Esophagus squamous epithelium (tissue), 5 donors: ENCODE measurements at places on chromosomes 3 and 15. TPM values are rescaled to one million over a fixed set of nuclear protein-coding genes. Genes with fewer than 3 reads are reported as not detected.

- H3K4me1 ChIP-seq = no peaks in the 10 kb centered on the region
- no peaks in the 10 kb centered on the region for H3K27me3 ChIP-seq
- H3K27ac ChIP-seq = no peak overlapping the region
- H3K36me3 ChIP-seq = no peaks in the 10 kb centered on the region
- H3K4me3 ChIP-seq = no peak overlapping the region
- DNase-seq = no peak
Observed at GRCh38 chr3:115361806-115362205, 214.7 kb upstream of the ZBTB20 start.

DNA sequence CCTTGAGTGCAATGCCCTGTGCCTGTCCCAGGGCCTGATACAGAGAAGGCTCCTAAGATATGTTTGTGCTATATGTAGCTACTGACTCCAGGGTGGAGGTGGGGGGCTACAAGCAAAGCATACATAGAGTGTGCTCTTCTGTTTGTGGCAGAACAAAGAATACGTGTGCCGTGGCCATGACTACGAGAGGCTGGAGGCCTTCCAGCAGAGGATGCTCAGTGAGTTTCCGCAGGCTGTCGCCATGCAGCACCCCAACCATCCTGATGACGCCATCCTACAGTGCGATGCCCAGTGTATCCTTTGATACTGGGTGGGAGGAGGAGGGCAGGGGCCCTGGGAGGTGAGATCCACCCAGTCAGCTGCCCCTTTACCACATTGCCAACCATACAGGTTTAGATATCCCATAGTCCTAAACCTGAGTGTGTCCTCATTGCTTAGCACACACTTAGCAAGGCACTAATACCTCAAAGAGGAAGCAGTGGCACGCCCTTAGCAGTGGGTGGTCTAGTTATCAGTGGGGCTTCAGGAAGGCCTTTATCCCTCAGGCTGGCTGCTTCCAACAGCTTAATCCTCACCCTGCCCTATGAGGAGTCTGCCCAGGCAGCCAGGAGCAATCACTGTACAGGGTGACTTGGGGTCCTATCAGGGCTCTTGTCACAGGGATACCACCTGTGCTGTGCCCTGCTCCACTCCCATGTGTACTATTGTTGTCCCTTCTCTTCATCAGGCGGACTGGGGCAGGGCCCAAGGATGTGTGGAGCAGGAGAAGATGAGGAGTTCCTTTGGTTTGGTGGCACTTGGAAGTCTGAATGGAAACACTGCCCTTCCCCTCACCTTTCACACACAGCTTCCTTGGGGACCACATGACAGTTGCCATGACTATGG lies 30.1 kb upstream of the MANF start:
- DNase-seq = no peak
- H3K4me3 ChIP-seq = no peak overlapping the region
- peaks cover 27% of the 10 kb centered on the region for H3K4me1 ChIP-seq
- peak overlapping the region; percentile 77 for H3K27ac ChIP-seq

DNA sequence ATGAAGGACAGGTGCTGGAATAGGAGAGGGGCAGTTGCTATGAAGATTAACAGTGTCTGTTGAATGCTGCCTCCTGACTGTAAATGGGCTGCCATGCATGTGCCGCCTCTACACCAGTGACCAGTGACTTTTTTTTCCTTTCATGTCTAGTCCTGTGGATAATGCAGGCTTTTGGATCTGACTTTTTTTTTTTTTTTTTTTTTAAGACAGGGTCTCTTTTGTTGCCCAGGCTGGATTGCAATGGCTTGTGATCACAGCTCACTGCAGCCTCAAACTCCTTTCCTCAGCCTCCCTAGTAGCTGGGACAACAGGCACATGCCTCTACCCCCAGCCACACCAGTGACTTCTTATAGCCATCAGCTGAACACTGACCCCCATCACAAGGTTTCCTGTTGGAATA lies 41.2 kb upstream of the AGBL1 start:
- no peaks in the 10 kb centered on the region for H3K27me3 ChIP-seq
- DNase-seq = no peak
- no peaks in the 10 kb centered on the region for H3K36me3 ChIP-seq
- H3K4me3 ChIP-seq = no peak overlapping the region
- no peak overlapping the region for H3K27ac ChIP-seq

DNA sequence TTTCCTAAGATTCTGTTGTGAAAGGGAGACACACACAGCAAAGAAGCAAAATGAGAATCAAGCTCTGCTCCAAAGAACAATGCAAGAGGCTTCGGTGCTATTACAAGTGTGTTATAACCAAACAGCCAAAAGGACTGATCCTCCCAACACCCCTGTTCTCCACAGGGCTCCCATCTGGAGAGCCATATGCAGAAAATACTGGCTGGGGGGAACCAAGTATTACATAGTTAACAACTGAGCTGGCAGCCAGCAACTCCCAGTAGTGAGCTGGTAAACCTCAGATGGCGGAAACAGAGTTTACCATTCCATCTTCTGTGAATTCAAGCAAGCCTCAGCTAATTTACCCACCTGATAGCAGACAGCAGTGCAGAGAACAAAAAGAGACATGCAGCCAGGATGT lies 156.4 kb downstream of the NTRK3 start:
- H3K36me3 ChIP-seq = no peaks in the 10 kb centered on the region
- H3K4me3 ChIP-seq = no peak overlapping the region
- no peak for DNase-seq
- no peaks in the 10 kb centered on the region for H3K27me3 ChIP-seq
- H3K4me1 ChIP-seq = no peaks in the 10 kb centered on the region
- no peak overlapping the region for H3K27ac ChIP-seq

- H3K36me3 ChIP-seq = no peaks in the 10 kb centered on the region
- no peaks in the 10 kb centered on the region for H3K4me1 ChIP-seq
- no peak within 1 kb of the TSS for H3K4me3 ChIP-seq
- peak within 1 kb of the TSS; percentile 77 for H3K27ac ChIP-seq
- no peak for DNase-seq
Observed at GRCh38 chr3:183555541-183556081, at the start of gene KLHL6. TSS of gene KLHL6 (minus strand) at chr3:183555706. CDS start at chr3:183555653, 53 bp downstream.

DNA sequence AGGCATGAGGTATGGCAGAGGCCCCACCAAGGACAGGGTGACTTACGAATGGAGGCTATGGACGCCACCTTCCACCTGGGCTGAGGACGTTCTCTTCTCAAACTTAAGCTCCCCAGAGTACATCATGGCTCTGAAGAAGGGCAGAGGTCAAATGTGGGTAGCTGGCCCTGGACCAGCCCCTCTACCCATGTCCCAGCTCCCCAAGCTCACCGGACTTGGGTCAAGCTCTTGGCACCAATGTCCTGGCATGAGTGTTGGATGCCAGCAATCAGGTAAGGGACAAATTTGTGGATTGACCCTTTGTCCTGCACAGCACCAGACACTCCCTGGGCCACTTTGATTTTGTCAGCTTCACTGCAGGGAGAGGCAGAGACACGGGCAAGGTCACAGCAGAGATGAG lies 2.5 kb downstream of the NDUFAF3 start:
- no peak overlapping the region for H3K27ac ChIP-seq
- H3K36me3 ChIP-seq = peaks cover 32% of the 10 kb centered on the region
- no peak for DNase-seq
- peaks cover 33% of the 10 kb centered on the region for H3K4me1 ChIP-seq

DNA sequence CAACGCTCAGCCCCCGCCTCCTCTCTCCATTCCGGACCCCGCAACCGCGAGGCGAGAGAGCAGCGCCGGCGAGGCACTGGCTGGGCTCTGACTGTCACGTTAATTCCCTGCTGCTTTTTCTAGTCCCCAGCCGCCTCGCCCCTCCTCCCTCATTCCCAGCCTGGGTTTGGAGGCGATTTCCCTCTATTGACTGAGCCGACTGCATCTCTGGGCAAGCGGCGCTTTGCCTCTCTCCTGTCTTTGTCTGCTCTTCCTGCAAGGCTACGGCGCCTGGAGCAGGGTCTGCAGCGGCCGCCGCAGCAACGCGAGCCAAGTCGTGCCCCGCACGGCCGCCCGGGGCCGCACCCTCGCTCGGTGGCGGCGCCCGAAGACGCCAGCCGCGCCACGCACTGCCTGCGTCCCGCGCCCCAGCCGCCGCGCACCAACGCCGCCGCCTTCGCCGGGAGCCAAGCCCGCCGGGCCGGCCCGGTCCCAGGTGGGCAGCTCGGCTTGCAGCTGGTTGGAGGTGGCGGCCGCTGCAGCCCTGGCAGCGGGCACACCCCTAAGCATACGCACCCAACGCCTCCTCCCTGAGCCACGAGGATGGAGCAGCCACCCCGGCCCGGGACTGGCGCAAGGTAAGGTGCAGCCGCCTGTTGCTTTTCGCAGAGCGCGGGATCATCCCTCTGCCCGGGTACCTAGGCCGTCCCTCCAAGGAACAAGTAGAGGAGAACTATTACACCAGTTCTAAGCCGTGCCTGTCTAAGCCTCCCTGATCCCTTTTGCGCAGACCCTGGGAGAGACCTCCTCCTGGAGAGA lies at the start of gene LRRC3B:
Gene LRRC3B (plus strand): TSS at position 152 of the 798 bp plus-strand sequence. CDS start 86,901 bp downstream, outside the sequence.
- DNase-seq = no peak
- H3K27me3 ChIP-seq = no peaks in the 10 kb centered on the region
- H3K27ac ChIP-seq = peak within 1 kb of the TSS; percentile 44
- H3K4me3 ChIP-seq = peak within 1 kb of the TSS; percentile 65
- H3K4me1 ChIP-seq = peaks cover 9% of the 10 kb centered on the region

DNA sequence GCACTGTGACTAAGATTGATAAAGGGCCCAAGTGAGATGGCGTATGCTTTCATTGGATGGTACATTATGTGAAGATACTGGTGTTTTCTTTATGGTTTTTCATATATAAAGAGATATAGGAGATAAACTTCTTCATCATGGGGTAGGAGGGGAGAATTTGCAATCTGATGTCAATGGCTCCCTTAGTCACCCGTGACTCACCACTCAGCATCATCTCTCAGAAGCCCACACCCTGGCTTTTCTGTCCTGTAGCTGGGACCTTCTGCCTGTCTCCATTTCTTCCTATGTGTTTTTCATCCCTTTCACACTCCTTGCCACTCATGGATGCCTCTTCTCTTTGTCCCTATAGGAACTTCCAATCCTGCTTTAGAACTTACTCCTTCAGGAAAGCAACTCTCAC lies 114.3 kb upstream of the SEMA6D start:
- no peaks in the 10 kb centered on the region for H3K4me1 ChIP-seq
- H3K27me3 ChIP-seq = no peaks in the 10 kb centered on the region
- H3K27ac ChIP-seq = no peak overlapping the region
- no peak overlapping the region for H3K4me3 ChIP-seq
- DNase-seq = no peak

GRCh38 chr3:126571078-126571477 lies 12.3 kb upstream of the C3orf22 start:
- no peak overlapping the region for H3K27ac ChIP-seq
- no peak for DNase-seq
- no peaks in the 10 kb centered on the region for H3K36me3 ChIP-seq
- no peak overlapping the region for H3K4me3 ChIP-seq

DNA sequence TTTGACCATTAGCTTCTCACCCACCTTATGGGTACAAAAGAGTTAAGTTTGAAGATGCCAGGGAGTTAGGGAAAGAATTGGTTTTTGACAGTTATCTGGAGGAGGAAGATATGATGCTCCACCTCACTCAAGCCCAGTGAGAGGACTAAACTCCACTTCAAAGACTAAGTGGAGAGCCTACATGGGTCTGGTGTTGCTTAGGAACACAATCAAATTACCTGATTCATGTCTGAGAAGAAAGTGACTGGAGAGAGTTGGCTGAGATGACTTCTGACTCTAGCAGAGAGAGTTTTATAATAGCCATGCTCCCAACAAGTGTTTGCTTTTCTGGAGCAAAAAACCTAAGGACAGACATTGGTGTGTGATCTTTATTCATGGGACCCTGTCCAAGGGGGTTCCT lies 43.3 kb downstream of the SUCNR1 start:
- no peak overlapping the region for H3K4me3 ChIP-seq
- no peak for DNase-seq
- H3K4me1 ChIP-seq = peaks cover 30% of the 10 kb centered on the region
- no peak overlapping the region for H3K27ac ChIP-seq
- H3K36me3 ChIP-seq = no peaks in the 10 kb centered on the region

DNA sequence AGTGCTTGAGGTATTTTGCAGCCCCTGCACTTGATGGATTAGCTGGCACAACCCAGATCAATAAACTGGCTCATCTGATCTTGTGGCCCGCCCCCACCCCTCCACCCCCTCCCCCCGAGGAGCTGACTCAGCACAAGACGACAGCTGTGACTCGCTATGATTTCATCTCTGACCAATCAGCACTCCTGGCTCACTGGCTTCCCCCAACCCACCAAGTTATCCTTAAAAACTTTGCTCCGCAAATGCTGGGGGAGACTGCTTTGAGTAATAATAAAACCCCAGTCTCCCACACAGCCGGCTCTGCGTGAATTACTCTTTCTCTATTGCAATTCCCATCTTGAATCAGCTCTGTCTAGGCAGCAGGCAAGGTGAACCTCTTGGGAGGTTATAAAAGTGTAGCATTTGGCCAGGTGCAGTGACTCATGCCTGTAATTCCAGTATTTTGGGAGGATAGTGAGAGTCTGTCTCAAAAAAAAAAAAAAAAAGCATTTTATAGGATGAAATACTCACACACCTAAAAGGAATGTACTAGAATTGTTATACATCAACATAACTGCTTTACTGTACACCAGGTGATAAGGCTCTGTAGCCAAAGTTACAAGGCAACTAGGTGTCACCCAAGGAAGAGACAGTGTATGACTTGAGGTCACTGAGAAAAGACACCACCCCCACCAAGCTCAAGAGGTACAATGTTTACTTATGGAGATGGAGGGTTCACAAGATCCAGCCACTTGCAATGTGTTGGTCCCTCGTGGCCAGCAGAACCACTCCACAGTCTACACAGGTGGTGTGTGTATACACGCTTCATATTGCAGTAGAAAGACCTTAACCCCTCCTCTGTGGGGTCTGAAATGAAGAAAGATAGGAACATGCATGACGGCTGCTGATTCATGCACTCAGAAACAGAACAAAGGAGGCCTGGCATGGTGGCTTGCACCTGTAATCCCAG lies 8.6 kb downstream of the ZNF445 start:
- no peaks in the 10 kb centered on the region for H3K27me3 ChIP-seq
- no peaks in the 10 kb centered on the region for H3K36me3 ChIP-seq
- no peak overlapping the region for H3K4me3 ChIP-seq

DNA sequence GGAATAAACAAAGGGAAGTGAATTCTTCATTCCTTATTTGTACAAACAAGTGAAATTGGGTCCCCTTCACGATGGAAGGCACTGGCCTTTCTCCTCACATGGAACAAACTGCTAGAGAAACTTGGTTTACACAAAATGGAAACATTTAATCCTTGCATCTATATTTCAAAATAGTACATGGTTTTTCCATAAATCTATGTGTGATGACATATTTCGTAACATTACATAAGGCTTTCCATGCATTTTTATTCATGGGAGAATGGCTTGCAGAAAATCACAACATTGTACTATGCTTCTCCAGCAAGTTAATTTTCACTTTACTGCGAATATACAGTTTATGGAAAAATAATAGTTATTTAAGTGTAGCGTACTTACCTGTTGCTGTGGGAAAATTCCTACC lies 81.0 kb upstream of the CDIN1 start:
- DNase-seq = no peak
- no peaks in the 10 kb centered on the region for H3K27me3 ChIP-seq
- no peaks in the 10 kb centered on the region for H3K36me3 ChIP-seq

GRCh38 chr3:63022114-63022513 lies 146.9 kb upstream of the CADPS start:
- H3K27ac ChIP-seq = no peak overlapping the region
- H3K4me3 ChIP-seq = no peak overlapping the region
- H3K36me3 ChIP-seq = no peaks in the 10 kb centered on the region
- H3K4me1 ChIP-seq = no peaks in the 10 kb centered on the region
- DNase-seq = no peak

GRCh38 chr3:72814308-72814707 lies 33.9 kb downstream of the SHQ1 start:
- H3K4me1 ChIP-seq = no peaks in the 10 kb centered on the region
- no peak overlapping the region for H3K4me3 ChIP-seq
- no peaks in the 10 kb centered on the region for H3K27me3 ChIP-seq
- no peaks in the 10 kb centered on the region for H3K36me3 ChIP-seq
- no peak overlapping the region for H3K27ac ChIP-seq

Gene MRAS
- 3.3 TPM for total RNA-seq

Gene MYO5C
- 25.5 TPM for total RNA-seq

Gene CLRN1
- total RNA-seq = not detected

Gene CA12
- 141 TPM for total RNA-seq
